CD14-positive monocyte (primary cell): ENCODE measurements at places on chromosomes 5 and 9. TPM values are rescaled to one million over a fixed set of nuclear protein-coding genes. Genes with fewer than 3 reads are reported as not detected.
A peak's percentile ranks its signal among the peaks of the same experiment; 100 is the strongest.

DNA sequence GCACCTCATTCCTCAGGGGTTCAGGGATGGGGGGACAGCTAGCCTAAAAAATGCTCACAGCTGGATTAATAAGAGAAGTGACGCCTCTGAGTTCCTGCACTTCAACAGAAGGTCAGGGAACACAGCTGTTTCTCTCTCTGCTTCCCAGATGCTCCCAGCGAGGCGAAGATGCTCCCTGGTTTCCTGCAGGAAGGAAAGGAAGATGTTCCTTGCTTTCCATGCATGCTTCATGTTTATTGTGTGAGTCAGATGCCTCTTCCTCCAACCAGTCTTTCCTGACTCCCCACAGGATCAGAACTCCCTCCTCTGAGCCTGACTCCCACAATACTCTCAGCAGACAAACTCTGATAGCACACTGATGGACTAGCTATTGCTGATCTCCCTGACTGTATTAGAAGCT lies 71.9 kb downstream of the MFAP3 start:
- H3K36me3 ChIP-seq = no peaks in the 10 kb centered on the region
- no peak overlapping the region for H3K27ac ChIP-seq
- no peaks in the 10 kb centered on the region for H3K4me1 ChIP-seq
- DNase-seq = no peak

GRCh38 chr9:109274884-109275730 lies 45.8 kb downstream of the EPB41L4B start:
- H3K36me3 ChIP-seq = no peaks in the 10 kb centered on the region
- no peaks in the 10 kb centered on the region for H3K4me1 ChIP-seq
- H3K4me3 ChIP-seq = no peak overlapping the region

DNA sequence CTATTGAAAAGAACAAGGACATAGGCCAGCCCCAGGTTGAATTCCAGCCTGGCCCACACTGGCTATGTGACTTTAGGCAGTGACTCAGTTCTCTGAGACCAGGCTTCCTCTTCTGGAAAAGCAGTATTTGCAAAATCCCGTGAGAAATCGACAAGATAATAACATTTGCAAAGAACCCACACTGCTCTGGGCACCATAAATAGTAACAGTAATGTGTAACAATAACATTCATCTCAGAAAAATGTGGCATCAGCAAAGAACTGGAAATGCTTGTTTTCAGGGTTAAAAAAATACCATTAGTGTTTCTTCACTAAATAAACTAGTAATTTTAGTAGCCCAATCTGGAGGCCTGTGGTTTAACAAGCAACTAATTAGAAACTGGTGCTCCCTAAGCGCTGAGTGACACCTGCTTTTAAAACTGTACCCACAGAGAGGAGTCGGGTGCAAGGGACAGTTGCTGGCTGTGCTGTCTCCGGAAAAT lies 148.4 kb downstream of the TTLL11 start:
- no peaks in the 10 kb centered on the region for H3K27me3 ChIP-seq
- H3K4me1 ChIP-seq = no peaks in the 10 kb centered on the region
- no peak overlapping the region for H3K27ac ChIP-seq
- no peak for DNase-seq

DNA sequence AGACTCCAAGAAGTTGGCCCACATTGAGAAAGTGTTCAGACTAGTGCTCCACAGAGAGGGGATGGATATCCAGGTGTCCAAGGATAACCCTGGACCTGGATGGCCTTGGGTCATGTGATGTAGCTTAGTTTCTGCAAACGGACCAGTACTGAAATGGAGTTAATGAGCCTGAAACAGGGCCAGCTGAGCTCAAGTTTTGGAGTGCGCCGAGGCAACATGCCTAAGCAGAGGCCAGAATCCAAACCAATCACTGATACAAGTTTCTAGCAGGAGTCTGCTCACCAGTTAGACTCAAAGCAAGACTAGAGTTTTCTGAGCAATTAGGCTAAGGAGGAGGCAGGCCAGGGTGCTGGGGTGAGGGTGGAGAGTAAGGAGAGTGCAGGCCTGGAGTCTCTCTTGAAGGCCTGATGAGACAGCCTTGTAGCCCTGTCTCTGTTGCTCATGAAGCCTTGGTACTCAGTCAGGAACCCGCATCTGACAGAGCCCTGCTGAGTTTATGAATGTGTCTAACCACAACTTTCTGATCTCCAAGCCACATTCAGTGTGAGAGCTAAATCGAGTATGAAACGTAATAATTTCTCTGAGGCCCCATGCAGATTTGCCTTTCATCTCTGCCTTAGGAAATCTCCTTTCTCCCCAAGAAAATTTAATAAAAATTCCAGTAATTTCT lies 68.9 kb upstream of the EQTN start:
- H3K4me3 ChIP-seq = no peak overlapping the region
- peaks cover 10% of the 10 kb centered on the region for H3K4me1 ChIP-seq
- H3K27ac ChIP-seq = no peak overlapping the region
- DNase-seq = no peak
- no peaks in the 10 kb centered on the region for H3K36me3 ChIP-seq

DNA sequence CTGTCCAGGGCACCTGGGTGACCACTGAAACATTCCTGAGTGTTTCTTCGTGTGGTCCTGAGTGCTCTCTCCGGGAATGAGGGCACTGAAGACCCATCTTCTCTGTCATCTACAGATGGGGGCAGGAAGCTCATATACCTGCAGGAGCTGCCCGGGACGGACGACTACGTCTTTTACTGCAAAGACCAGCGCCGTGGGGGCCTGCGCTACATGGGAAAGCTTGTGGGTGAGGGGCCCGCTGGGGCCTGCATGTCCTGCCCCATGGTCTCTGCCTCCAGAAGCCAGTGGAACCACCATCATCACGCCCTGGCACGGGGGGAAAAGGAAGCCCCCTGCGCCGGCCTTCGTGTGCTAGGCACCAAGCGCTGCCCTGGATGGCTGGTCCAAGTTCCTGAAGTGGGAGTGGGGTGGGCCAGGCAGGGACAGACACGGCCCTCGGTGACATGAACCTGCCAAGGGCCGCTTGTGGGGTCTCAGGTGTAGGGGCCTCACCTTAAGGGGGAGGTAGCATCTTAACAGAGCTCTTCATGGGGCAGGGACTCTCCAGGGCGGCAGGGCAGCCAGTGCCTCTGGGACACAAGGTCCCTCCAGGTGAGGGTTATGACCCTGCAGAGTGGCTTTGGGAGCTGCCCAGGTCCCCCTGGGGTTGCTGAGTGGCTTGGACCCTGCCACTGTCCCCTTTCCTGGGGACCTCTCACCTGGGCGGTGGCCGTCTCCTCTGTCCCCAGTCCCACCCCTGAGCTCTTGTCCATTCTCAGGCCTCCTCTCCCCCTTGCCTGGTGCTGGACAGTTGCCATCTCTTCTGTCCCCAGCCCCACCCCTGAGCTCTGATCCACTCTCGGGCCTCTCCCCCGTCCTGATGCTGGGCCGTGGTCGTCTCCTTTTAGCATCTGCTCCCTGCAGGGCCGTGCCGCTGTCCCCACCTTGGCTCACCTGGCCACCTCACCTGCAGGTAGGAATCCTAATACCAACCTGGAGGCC lies 2.1 kb downstream of the OBP2A start:
- no peaks in the 10 kb centered on the region for H3K36me3 ChIP-seq
- no peak overlapping the region for H3K4me3 ChIP-seq
- DNase-seq = no peak
- H3K27me3 ChIP-seq = no peaks in the 10 kb centered on the region

DNA sequence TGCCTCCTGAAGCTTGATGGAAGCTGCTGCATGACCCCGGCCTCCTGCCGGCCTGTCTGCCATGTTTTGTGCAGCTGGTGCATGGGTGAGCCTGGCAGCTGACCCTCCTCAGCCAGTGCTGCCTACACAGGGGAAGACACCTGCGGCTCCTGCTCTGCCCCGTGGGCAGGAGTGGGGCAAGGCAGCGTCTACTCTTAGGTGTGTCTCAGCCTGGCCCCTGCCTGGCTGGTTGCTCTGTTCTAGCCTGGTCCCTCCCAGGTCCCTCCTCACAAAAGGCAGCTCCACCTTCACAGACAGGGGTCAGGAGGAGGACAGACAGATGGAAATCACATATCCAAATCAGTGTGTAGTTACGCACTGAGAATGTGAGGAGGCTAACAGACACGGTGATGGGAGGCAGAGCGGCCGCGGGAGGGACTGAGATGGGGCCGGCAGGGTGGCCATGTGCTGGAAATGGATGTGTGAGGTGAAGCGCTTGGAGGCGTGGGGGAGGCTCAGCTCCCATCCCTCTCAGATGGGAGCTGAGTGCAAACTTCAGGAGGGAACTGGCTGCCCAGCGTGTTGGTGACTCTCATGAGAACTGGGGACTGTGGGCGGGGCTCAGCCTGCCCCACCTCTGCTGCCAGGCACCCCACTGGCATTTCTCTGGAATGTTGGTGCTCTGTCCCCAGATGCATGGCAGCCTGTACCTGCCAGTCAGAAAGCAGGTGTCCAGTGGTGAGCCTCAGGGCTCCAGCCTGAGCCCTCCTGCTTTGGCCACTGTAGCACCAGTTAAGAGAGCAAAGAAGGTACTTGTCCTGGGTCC lies 43.4 kb downstream of the PPARGC1B start:
- H3K4me3 ChIP-seq = no peak overlapping the region
- H3K36me3 ChIP-seq = peaks cover 6% of the 10 kb centered on the region
- H3K27me3 ChIP-seq = no peaks in the 10 kb centered on the region

DNA sequence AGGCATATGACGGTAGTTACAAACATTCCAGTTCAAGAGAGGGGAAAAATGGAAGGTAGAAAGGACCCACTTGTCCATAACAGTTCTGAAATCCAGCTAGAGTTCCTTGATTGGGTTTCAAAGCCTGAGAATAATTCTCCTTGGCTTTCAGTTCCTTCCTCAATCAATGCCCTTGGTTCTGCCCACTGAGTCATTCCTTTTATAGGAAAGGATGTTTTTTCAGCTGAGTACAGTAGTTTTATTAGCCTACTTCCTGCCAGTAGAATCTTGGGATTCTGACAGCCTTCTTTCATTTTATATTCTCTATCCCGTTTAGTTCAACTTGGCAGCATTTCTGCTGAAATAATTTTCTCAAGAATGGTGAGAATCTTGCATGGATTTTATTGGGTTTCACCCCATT lies 386.9 kb upstream of the SMC2 start:
- no peak for DNase-seq
- no peaks in the 10 kb centered on the region for H3K4me1 ChIP-seq
- no peak overlapping the region for H3K4me3 ChIP-seq
- no peaks in the 10 kb centered on the region for H3K27me3 ChIP-seq
- H3K27ac ChIP-seq = no peak overlapping the region

DNA sequence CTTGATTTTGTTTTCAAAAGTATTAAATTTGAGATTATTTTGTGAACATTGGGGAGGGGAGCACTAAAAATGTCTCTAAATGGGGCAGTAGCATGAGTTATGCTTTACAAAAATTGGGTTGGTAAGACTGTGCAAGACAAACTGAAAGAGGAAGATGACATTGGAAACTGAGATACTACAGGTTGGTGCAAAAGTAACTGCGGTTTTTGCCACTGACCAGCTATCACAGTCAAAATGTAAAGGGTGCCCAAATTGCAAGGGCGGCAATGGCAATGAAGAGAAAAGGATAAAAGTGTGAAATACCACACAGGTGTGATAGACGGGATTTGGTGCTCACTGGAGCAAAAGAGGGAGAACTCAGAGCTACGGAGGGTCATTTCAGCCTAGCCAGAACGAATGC lies 124.0 kb downstream of the FANCC start:
- no peaks in the 10 kb centered on the region for H3K36me3 ChIP-seq
- no peak overlapping the region for H3K4me3 ChIP-seq
- H3K4me1 ChIP-seq = peaks cover 16% of the 10 kb centered on the region
- no peak overlapping the region for H3K27ac ChIP-seq
- no peak for DNase-seq

GRCh38 chr9:5493679-5494511 lies 16.4 kb upstream of the PDCD1LG2 start:
- peak; percentile 74 for DNase-seq
- no peaks in the 10 kb centered on the region for H3K27me3 ChIP-seq
- H3K36me3 ChIP-seq = no peaks in the 10 kb centered on the region
- H3K4me3 ChIP-seq = no peak overlapping the region
- H3K27ac ChIP-seq = peak overlapping the region; percentile 88

GRCh38 chr9:98008764-98009163 lies 25.6 kb downstream of the ANP32B start:
- peaks cover 100% of the 10 kb centered on the region for H3K36me3 ChIP-seq
- H3K4me3 ChIP-seq = no peak overlapping the region
- peaks cover 8% of the 10 kb centered on the region for H3K4me1 ChIP-seq
- DNase-seq = no peak

DNA sequence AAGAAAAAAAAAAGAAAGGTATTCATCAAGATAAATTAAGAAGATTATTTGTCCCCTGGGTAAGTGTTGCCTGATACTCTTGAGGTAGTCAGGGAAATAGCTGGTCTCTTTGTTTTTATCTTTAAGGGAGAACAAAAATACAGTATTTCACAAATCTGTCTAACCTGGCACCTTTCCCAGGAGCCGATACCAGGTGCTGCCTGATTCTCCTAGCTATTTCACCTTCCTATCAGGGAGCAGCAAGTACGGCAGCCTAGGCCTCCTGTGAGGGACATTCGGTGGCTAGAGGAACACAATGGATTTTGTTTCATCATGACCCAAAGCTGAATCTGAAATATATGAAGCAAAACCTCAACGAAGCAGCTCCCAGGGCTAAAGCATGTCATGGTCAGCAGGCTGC lies 86.0 kb downstream of the TARS1 start:
- H3K27me3 ChIP-seq = no peaks in the 10 kb centered on the region
- H3K27ac ChIP-seq = no peak overlapping the region
- H3K36me3 ChIP-seq = no peaks in the 10 kb centered on the region
- H3K4me1 ChIP-seq = no peaks in the 10 kb centered on the region
- H3K4me3 ChIP-seq = no peak overlapping the region

DNA sequence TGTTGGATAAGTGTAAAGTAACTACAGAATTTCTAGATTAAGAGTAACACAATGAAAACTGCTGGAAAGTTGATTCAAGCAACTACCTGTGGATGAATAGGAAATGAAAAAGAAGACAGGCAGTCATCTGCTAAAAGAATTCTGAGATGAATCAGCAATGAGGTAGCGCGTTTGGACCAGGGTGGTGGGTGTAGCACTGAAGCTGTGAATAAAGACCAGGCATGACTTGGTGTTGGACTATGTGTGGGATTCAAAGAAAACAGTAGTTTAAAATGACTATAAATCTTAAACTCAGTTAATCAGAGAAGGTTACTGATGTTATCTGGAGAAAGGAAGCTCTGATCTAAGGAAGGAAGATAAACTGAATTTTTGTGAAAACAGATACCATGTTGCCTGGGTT lies 159.8 kb downstream of the FBN2 start:
- H3K36me3 ChIP-seq = peaks cover 7% of the 10 kb centered on the region
- H3K27ac ChIP-seq = no peak overlapping the region
- H3K4me3 ChIP-seq = no peak overlapping the region
- no peaks in the 10 kb centered on the region for H3K4me1 ChIP-seq

- H3K27ac ChIP-seq = no peak overlapping the region
- no peak overlapping the region for H3K4me3 ChIP-seq
- H3K36me3 ChIP-seq = no peaks in the 10 kb centered on the region
- peak; percentile 27 for DNase-seq
- H3K4me1 ChIP-seq = no peaks in the 10 kb centered on the region
- no peaks in the 10 kb centered on the region for H3K27me3 ChIP-seq
Measured at GRCh38 chr9:19028835-19029451, 4.1 kb downstream of the SAXO1 start.

- H3K36me3 ChIP-seq = no peaks in the 10 kb centered on the region
- H3K27ac ChIP-seq = no peak overlapping the region
- no peak for DNase-seq
- no peaks in the 10 kb centered on the region for H3K27me3 ChIP-seq
Measured at GRCh38 chr9:27945386-27945785, 372.1 kb upstream of the C9orf72 start.

Gene CEP120
- 7.2 TPM for polyA plus RNA-seq

Gene STOM
- 66.9 TPM for polyA plus RNA-seq

Gene PCDHGB1
- polyA plus RNA-seq = not detected

Gene OGN
- polyA plus RNA-seq = not detected

Gene SCGB3A2
- polyA plus RNA-seq = 9.3 TPM

Gene EPB41L4B
- polyA plus RNA-seq = not detected in 2 replicates

Gene GFI1B
- polyA plus RNA-seq = 0.39 and 0.93 TPM in 2 replicates

Gene SETX
- polyA plus RNA-seq = 13.5 and 24.2 TPM in 2 replicates

Gene OMD
- polyA plus RNA-seq = not detected

Gene SLC34A1
- polyA plus RNA-seq = not detected

Gene FAM78A
- 6.4 TPM for polyA plus RNA-seq
